ENCODE measurements at places on chromosomes 6 and 20.
A peak's percentile ranks its signal among the peaks of the same experiment; 100 is the strongest.

DNA sequence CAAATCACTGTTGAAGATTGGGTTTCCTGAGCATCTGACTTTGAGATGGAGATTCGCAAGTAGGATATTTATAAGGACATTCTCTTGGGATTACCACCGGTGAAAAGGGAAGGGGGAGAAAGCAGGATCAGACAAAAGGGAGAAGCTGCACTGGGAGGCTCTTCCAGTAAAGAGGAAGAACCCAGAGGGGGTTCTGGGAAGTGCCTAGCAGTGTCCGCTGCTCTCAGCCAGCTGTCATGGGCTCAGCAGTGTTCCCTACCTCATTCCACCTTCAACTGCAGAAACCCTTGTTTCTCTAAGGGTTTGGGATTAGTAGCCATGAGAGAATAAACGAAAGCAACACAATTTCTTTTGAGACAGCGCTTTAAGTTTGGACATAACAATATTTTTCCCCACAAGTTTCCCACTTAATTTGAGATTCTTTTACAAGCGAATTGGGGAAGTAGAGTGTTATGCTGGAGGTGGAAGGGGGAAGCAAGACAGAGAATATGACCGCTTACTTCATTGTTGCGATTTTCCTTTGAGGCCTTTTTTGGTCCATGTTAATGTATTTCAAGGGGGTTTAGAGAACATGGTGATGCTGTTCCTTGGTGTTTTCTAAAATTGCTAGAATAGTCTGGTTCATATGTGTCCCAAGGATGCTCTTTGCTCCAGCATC is 154.5 kb upstream of the SCGN start:
- no peak for DNase-seq

DNA sequence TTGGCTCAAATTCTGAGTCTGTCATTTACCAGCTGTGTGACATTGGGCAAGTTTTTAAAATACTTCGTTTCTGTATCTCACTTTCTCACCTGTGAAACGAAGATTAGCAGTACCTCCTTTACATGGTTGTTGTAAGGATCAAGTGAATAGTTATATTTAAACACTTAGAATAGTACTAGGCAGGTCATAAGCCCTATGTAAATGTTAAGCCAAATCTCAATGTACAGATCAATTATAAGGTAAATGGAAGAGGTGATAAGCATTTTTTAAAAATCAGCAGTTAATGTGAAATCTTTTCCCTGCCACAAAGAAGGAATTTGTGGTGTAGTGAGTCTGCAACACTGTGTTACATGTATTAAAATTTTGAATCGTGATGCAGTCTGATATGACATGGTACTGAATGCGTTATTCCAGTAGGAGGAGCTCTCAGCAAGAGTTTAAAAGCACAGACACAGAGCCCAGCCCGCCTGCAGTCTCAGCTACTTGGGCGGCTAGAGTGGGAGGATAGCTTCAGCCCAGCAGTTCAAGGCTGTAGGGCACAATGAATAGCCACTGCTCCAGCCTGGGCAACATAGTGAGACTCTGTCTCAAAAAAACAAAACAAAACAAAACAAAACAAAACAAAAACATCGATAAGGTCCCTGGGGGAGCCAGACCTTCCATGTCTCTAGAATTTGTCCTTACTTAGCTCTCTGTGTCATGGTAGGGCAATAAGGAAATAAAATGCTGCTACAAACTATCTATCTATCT is 46.0 kb downstream of the GTF2H5 start:
- no peak for DNase-seq

DNA sequence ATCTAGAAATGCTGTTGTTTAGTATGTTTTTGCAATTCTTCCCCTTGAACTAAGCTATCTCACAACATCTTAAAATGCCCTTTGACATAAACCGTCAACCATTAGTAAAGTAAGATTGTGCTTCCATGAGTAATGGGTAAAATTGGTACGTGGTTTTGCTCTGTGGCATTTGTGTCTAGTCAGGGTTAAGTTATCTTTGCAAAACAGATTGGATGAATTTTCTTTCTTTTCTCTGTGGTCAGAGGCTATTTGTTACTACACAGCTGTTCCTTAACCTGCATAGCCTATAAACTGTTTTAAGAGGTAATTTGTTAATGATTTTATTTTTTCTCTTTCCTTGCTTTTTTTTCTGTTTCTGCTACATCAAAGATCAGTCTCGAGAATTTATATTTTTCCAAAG is 75.4 kb downstream of the RPP40 start:
- no peak for DNase-seq

GRCh38 chr6:145929037-145929633 is 35.0 kb downstream of the SHPRH start:
- DNase-seq, result peak; percentile 4
